ENCODE measurements at places on chromosomes 2 and 18.
A peak's percentile ranks its signal among the peaks of the same experiment; 100 is the strongest.

DNA sequence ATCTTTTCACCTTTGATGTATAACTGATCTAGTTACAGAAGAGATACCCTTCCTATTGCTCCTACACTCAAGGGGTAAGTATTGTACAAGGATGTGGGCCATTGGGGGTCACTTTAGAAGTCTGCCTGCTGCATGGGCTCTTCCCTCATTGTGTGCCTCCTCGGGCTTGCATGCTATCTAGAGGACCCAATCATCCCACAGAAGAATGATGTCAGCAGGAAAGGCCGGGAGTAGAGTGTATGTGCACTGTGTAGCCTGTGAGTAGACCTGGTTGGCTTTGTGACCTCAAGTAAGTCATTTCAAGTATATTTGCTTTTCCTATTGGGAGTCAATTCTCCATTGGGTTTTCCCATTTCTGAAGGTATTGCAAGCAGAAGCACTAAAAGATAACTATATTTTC is 129.5 kb upstream of the TRIB2 start:
- no peak for DNase-seq

DNA sequence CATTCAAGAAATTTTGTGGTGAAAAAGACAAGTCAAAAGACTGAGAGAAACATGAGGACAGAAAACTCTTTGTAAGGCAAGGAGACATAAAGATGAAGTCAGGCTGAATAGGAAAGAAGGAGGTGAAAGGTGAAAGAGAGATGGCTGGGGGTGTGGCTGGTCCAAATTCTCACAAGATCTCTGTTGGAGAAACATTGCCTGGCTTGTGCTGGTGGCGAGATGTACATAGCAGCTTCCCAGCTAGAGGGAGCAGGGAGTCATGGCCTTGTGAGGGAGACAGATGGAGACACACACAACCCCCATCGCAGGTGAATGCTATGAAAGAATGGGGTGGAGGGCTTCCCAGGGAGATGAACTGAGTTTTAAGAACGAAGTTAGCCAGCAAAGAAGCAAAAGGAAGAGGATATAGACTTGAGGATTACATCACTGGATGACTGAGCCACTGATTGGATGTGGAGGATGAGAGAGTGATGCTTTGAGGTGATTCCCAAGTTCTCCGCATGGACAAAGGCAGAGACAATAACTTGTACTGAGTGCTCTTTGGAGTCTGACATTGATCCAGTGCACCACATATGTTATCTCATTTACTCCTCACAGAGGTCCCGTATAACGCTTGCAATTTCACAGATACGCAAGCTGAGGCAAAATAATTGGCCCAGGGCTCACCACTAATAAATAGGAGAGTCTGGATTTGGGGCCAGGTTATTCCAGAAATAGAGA is 3.7 kb upstream of the EMX1 start:
- no peak for DNase-seq

DNA sequence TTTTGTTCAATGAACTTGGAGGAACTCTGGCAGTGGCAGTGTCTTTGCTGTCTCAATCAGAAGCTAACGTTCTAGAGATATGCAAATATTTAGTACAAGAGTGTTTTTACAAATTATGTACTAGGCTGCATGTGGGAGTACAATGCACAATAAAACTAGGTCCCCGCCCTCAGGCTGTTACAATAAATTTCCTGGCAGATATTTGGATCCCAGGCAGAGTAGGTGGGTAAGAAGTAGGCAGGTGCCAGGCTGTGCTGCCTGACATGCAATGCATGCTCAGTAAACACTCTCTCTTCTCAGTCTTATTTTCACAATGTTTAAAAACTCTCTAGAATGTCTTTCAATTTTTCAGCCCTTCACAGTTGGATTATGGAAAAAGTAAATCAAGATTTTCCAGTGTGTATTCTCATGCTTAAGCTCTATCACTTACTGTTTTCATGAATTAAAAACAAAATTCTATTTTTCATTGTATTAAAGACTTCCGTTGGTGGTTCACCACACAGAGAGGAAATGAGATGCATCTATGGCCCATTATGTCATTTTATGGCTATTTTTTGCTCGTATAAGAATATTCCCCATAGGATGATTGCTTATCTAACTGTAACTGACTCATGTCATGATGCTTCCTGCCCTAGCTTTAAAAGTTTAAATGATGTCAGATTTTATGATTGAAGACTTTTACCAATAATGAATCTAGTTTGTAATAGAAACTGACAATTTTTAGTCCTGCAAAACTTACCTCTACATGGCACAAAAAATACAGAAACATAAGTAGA is 346.1 kb downstream of the RND3 start:
- no peak for DNase-seq

- no peak for DNase-seq
Observed at GRCh38 chr2:158610059-158610458, 153.3 kb downstream of the PKP4 start.

DNA sequence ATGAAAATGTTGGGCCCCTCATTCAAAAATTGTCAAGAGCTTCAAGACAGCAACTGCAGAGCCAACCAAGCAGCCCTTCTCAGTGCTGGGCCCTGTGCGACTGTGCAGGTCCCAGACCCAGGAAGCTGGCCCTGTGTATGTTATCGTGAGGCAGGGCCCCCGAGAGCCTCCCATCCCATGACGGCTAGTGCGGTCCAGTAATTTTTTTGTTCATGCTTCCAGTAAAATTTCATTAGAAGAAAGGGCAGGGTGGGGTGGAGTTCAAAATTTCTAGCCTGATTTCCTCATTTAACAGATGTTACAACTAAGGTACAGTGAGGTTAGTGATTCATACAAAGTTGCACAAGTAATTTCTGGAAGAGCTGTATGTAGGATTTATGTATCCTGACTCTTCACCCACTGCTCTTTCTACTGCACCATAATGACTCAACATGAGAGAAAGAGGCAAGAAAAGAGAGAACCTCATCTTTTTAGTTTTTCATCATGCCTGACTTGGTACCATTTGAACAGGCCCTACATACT is 105.5 kb downstream of the ZEB2 start:
- no peak for DNase-seq

- DNase-seq = peak; percentile 31
Observed at GRCh38 chr2:46487667-46488335, 8.4 kb downstream of the TMEM247 start.

GRCh38 chr2:169761251-169761969 is 27.8 kb downstream of the KLHL23 start:
- no peak for DNase-seq

GRCh38 chr2:8582191-8582590 is 99.7 kb upstream of the ID2 start:
- DNase-seq = peak; percentile 12

DNA sequence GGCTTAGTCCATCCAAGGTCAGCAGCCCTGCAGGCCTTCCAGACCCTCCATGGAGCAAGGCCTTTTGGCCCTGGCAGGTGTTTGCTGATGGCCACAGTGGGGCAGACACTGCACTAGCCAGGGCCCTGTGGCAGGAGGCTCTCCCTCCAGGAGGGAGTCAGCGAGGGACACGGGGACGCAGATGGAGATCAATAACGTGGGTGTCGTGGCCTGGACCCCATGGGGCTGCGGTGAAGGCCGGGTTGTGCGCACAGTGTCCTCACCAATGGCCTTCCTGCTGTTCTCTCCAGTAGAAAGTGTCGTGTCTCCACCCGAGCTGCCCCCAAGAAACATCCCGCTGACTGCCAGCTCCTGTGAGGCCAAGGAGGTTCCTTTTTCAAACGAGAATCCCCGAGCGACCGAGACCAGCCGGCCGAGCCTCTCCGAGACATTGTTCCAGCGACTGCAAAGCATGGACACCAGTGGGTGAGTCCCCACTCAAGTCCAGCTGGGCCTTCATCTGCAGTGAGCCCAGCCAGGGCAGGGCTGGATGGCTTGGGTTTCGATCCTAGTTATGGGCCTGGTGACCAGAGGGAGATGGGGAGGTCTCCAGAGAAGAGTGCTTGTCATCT is 65.4 kb downstream of the INPP5D start:
- no peak for DNase-seq

DNA sequence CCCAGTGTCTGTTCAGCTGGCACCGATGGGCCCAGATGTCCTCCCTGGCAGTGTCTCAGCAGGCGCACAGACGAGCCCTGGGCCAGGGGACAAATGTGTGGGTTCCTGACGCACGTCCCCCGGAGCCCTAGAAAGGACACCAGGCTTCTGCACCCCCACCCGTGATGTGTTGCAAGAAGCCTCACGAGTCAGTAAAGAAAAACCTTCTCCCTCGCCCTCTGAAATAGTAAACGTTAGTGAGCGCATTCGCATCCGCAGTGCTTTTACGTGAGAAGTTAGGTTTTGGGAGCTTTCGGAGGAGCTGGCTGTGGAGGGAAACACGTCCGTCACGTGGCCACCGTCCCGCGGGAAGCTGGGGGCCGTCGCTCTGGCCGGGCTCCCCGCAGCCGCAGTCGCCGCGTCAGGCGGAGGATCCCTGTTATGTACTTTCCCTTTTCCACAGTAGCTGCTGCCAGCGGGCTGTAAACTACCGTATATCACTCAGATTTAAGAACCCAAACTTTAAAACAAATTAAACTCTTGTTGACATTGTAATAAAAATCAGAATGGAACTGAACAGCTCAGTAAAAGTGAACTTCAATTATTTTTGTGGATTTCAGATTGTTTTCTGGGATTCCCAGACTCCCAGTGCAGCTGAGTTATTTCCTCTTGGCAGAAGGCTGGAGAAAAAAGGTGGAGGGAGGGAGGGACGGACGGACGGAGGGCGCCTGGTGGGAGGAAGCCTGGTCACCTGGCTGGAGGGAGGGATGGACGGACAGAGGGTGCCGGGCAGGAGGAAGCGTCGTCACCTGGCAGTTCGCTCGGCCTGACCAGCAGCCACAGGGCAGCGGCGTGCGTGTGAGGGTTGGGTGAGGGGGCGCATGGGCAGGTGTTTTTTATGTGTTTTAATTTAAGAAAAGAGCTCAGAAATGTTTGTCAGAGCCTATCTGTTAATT is 112.1 kb downstream of the NFATC1 start:
- peak; percentile 94 for DNase-seq

DNA sequence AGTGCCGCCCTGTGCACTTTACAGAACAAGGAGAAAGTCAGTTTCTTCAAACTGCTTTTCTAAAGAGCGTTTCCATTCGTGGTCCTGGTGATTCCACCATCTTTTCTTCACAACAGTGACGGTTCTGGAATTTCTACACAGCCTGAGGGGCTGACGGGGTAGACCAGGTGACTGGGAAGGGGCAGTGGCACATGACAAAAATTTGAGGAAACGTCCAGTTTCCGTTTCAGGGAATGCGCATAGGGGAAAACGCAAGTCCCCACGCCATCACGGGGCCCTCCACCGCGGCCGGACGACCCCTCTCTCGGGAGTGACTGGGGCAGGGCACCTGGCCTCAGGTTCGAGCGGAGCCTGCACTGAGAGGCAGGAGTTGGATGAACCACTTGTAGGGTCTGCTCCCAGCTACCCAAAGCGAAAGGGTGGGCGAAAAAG is 980 bp upstream of the SPTBN1 start:
- DNase-seq = no peak

- no peak for DNase-seq
Observed at GRCh38 chr2:143649226-143649740, 520.1 kb downstream of the ARHGAP15 start.

- DNase-seq = no peak
Observed at GRCh38 chr2:59206361-59206760, 965.2 kb upstream of the FANCL start.
